Fibroblast of skin of left biceps (primary cell): ENCODE measurements at places on chromosomes 7 and 10.

DNA sequence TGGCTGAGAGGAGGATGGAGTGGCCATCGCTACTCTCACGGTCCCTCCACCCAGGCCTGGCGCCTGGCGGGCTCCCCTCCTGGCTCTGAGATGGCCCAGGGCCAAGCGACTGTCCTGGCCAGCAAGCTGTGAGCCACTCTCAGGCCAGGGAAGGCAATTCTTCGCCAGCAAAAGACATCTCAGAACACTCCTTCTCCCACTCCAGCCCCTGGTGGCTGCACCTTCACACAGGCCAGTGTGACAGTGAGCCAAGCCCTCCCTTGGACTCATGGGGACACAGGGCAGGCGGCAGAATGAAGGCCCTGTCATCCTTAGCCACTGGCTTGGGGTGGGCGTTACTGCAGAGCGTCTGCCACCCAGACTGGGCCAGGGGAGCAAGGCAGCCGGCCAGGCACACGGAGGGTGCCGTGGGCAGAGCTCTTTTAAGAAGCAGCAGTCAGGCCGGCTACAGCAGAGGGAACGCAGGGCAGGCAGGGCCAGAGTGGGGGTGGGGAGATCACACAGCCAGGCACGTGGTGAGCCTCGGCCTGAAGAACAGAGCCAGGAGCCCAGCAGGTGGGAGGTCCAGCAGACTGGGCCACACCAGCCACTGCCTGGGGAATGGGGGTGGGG, 14.4 kb downstream of the STK32C start:
- no peak for DNase-seq

DNA sequence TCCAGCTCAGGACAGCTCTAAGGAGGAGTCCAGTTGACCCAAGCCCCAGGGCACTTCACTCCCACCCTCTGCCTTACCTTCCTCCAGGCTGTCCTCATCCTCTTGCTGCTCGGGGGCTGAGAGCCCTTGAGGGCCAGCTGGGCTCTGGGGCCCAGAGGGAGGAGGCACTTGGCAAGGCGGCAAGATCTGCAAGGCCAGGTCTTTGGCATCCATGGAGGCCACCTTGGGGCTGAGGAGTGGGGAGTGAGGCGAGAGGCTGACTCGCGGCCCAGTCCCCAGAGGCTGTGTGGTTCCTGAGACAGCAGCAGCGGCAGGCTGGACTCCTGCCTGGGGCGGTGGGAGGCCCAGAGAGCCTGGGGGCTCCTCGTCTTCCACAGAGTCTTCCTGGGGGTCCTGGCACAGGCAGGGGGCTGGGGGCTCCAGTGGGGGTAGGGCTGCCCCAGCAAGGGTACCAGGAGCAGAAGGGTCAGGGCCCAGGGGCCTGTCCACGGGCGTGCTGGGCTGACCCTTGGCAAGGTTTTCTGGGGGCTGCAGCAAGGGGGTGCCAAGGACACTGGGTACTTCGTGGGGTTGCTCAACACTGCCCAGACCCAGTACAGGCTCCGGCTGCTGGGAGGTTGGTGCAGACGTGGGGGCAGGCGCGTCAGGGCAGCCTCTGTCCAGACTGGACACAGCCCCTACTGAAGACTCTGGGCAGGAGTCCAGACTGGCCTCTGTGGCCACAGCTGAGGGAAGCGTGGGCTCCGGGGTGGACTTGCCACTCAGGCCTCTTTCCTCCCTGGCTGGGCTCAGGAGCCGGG, 6.5 kb downstream of the NACAD start:
- no peak for DNase-seq

DNA sequence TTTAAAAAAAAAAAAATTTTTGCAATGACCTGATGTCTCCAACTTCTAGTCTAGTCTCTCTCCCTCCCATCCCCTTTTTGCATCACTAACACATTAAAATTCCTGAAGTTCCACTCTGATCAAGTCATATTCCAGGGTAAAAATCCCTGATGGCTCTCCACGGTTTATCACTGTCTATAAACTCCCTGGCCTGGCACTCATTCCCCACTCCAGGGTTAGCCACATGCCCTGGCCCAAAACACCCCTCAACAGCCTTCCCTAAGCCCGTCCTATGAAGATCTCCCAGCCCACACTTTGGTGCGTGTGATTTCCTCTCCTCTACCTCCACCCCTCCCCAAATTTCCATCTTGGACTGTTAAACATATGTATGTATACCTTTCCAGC, 125.4 kb downstream of the JAZF1 start:
- no peak for DNase-seq

DNA sequence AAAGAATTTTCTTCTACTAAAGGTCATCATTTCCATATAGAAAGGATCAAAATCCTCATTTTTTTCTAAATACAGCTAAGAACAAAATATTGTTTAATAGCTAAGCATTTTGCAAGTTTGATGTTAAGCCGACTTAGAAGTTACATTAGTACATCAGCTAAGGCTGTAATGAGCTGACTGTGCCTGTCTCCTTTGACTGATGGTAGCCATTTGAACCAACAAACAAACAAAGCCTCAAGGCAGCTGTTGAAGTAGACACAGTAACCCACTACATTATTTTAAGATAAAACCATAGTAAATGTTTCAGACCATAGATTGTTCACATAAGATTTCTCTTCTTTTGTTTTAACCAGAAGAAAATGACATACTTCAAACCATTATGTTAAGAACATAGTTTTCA, 210.9 kb upstream of the VSTM2A start:
- DNase-seq, result no peak

GRCh38 chr7:158917818-158918217, 61.5 kb downstream of the DYNC2I1 start:
- no peak for DNase-seq

DNA sequence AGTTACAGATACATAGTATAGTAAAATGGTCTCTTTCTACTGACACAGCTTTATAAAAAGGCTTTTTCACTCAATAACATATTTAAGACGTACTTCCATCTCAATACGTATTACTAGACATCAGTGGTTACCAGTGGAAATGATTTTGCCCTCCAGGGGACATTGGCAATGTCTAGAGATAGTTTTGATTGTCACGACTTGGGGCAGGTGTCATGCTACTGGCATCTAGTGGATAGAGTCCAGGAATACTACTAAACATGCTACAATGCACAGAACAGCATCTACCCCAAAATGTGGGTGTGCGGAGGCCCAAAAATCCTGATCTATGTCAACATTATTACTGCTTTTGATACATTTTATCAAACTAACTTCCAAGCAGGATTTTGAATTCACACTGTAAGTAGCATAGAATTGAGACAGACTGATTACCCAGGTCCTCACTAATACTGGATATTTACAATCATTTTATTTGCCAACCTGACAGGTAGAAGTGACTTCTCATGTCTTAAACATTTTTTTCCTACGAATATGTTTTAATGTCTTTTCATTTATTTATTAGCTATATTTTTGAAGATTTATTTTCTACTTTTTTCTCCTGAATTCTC, 53.8 kb downstream of the HGF start:
- DNase-seq, result no peak

DNA sequence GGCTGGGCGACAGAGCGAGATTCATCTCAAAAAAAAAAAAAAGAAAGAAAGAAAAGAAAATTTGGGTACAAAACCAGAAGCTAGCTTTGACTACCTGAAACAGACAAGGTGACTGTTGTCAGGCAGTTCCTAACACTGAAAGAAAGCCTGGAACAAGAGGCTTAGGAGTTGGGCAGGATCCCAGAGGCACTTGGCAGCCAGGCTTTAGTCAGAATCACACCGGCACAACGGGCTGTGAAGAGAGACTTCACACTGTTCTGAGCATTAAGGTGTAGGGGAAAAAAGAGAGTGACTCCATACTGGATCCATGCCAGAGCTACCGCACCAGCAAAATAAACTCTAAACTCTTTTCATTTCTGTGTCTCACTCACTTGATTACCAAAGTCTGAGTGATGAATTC, 130.8 kb downstream of the ZNF467 start:
- no peak for DNase-seq

- no peak for DNase-seq
Measured at GRCh38 chr7:48011323-48011722, 17.6 kb downstream of the SUN3 start.
